Activated CD4-positive, alpha-beta T cell treated with anti-CD3 and anti-CD28 coated beads, Interleukin-2, amount 10 ng/mL, durations not matched to agents 24 days and 14 days (primary cell): ENCODE measurements at places on chromosomes 4 and X. TPM values are rescaled to one million over a fixed set of nuclear protein-coding genes. Genes with fewer than 3 reads are reported as not detected.
A peak's percentile ranks its signal among the peaks of the same experiment; 100 is the strongest.

GRCh38 chrX:96861218-96861617 is 22.5 kb upstream of the RPA4 start:
- no peak for DNase-seq

GRCh38 chr4:139619644-139620043 is 46.0 kb upstream of the MGST2 start:
- peak; percentile 71 for DNase-seq

DNA sequence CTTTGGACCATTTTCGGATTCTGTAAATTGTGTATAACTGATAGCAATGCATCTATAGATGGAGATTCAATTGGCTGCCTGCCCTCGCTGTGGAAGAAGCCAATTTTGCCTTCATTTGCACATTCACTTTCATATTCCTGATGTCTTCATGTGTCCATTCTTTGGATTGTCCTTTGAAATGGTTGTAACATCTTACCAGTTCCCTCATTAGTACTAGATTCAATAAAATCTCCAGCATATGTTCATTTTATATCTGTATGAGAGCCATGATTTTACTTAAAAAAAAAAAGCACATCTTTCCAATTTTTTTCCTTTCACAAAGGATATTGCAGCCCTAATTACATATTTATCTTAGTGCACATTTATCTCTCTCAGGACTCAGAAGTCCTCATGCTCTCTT is 61.7 kb downstream of the BEND2 start:
- no peak for DNase-seq

- DNase-seq, result no peak
Observed at GRCh38 chr4:4582653-4583052, 40.8 kb upstream of the STX18 start.

DNA sequence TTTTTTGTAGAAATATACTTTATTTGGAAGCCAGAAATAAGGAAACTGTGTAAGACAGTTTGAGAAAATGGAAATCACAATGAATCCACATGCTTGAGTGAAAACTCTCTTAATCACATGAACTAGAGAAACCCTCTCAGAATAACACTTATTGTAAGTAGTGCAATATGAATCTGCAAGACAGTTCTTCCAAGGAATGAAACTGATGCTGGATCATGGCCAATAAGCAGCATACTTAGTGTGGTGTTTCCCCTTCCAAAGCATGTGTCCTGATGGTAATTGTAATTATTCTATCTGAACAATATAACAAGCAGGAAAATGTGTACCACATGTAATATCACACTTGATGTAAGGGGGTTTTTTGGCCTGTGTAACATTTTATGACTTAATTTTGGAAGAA is 1870.5 kb upstream of the TENM3 start:
- DNase-seq, result no peak

- DNase-seq, result no peak
Observed at GRCh38 chrX:56882581-56882980, 112.8 kb downstream of the SPIN3 start.

DNA sequence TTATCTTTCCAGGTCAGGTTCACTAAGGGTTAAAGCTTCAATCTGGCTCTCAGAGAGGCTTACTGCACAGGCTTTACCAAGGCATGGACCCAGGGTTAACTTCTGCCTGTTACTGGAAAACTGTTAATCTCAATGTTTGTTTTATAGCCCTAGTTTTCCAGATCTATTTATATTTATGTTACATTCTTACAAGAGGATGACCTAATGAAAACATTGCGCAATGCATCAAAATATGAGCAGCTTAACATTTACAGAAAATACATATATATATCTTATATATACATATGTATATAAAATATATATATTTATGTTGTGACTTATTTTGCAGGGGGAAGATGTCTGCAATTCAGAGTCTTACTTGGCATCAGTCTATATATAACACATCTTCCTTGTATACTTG is 112.3 kb downstream of the PCDH19 start:
- DNase-seq, result no peak

DNA sequence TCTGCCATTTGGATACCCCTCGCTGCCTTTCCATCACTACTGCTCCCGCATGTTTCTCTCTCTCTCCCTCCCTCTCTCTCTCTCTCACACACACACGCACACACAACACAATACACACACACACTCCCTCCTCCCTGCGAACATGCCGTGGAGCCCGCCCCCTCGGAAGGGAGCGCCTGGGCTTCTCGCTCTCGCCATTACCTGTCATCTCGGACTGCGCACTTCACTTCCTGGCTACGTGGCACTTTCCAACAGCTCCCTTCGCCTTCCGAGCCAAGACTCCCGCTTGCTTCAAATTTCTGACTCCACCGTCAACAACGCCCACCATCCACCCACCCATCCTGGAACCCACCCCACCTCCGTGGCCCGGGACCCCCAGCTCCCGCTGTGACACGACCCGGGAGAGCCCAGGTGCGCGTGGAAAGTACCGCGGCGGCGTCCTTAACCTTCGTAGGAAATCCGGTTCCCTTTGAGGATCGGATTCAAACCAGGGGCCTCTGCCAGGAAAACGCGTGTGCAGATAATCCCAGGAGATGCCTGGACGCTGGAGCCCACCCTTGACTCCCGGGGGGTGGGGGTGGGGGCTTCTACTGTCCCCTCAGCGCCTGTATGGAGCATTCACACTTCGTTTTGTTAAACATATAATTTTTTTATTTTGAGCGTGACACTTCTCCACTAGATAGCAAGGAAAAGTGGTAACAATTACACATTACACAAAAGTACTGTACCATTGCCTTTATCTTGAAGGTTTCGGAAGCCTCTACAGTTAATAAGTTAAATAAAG is 12.5 kb downstream of the ARX start:
- DNase-seq, result peak; percentile 57

DNA sequence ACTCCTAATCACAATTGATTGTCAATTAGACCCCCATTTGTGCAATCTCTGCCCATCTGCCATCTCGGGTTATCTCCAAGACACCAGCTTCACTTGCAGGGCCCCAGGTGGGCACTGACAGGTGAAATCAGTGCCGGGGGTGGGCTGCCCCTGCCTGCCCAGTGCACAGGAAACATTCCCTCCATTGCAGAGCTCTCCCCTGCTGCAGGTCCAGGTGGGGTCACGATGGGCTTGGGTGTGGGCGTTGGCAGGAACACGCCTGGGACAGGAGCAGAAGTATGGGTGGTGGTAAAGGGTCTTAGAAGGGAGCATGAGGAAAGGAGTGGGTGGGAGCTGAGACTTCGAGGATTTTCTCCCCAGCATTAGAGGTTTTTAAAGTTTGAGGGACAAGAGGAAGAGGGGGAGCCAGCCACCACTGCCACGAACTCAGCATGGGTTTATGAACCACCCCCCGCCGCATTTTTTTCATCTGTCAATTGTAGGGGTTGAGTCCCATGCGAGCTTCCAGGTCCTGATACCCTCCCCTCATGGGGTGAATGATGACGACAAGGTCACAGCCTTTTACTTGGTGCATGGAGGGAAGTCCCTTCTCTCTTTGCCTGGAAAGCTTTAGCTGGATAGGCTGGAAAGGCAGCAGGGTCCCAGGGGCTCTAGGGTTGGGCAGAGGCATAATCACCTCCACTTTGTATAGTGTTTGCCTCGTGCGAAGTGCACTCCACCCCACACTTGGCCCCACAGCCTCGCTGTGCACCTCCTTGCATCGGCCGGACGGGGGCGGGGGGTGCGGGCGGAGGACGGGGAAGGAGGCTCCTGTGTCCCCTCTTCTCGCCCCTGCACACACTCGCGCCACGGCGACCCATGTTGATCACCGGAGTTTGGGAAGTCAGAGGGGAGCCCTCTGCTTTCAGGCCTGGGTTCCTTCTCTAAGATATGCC is 3.5 kb upstream of the NKX1-1 start:
- DNase-seq, result peak; percentile 46

- DNase-seq, result no peak
Observed at GRCh38 chrX:11053351-11053750, 57.8 kb upstream of the HCCS start.

- DNase-seq, result no peak
Observed at GRCh38 chrX:21675931-21676330, 17.8 kb upstream of the KLHL34 start.

DNA sequence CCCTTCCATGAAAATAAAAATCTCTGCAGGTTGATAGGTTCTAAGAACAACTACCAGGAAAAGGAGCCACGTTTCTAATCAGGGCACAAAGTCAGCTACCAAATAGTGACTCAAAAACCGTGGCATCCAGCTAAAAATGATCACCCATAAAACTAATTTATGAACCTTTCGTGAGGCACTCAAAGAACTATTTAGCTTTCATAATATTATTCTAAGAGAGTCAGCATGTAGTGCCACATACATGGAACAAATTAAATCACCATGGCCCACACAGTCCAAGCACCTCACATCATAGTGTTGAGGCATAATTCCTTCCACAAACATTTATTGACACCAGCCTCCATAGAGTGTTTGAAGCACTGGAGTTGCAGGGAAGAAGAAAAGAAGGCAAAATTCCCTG is 252.0 kb upstream of the PPARGC1A start:
- no peak for DNase-seq

- no peak for DNase-seq
Observed at GRCh38 chr4:64889906-64890610, 480.8 kb upstream of the TECRL start.

GRCh38 chrX:123749643-123750042 is 16.8 kb upstream of the THOC2 start:
- DNase-seq, result no peak

- no peak for DNase-seq
Observed at GRCh38 chr4:173609158-173609557, 79.1 kb upstream of the HAND2 start.

- no peak for DNase-seq
Observed at GRCh38 chr4:832536-832935, 6.6 kb upstream of the CPLX1 start.

GRCh38 chr4:47641755-47642154 is 156.7 kb downstream of the ATP10D start:
- no peak for DNase-seq

GRCh38 chr4:46270986-46271596 is 118.8 kb downstream of the GABRA2 start:
- DNase-seq, result no peak

GRCh38 chr4:17781300-17782287 is at the start of gene FAM184B:
Gene FAM184B (minus strand): TSS chr4:17781621. CDS start chr4:17781299, 322 bp downstream.
- DNase-seq, result no peak

DNA sequence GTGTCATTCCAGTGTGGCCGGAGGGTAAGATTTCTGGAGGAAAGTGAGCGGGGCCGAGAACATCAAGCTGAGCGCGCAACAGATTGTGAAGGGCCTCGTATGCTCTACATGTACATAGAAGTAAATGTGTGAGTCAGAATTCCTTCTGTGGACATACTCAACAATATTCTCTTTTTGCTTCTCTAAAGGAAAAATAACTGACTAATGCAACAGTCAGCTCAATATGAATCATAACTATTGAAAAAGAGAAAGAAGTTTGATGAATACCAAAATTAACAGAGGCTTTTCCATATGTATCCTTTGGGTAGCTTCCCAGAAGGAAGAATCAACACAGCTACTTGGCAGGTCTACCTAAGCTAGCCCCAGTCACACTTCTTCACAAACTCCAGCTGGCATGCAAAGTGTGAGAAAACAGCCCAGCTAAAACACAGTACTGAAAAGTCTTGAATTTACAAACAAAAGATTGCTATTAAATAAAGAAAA is 87.5 kb upstream of the ZFP42 start:
- DNase-seq, result no peak

GRCh38 chr4:17526695-17527477 is 11.9 kb downstream of the CLRN2 start:
- DNase-seq, result no peak

GRCh38 chrX:118637997-118638396 is 89.4 kb upstream of the IL13RA1 start:
- DNase-seq, result no peak

- no peak for DNase-seq
Observed at GRCh38 chr4:186771624-186772023, 48.0 kb upstream of the FAT1 start.

- no peak for DNase-seq
Observed at GRCh38 chr4:7206385-7206784, 14.0 kb downstream of the SORCS2 start.

DNA sequence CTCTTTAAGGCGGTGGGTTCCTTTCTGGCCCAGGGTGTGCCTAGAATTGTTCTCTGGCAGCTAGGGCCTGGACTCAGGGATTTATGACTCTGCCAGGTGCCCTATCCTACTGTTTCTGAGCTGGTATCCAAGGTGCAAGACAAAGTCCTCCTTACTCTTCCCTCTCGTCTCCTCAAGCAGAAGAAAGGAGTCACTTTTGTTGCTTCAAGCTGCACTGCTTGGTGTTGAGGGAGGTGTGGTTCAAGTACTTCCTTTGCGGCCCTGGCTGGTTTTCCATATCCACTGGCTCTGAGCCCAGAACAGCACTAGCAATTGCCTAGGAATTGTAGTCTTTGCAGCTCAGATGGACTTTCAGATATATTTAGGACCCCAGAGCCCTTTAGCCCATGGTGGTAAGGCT is 39.3 kb downstream of the RTL3 start:
- DNase-seq, result no peak

DNA sequence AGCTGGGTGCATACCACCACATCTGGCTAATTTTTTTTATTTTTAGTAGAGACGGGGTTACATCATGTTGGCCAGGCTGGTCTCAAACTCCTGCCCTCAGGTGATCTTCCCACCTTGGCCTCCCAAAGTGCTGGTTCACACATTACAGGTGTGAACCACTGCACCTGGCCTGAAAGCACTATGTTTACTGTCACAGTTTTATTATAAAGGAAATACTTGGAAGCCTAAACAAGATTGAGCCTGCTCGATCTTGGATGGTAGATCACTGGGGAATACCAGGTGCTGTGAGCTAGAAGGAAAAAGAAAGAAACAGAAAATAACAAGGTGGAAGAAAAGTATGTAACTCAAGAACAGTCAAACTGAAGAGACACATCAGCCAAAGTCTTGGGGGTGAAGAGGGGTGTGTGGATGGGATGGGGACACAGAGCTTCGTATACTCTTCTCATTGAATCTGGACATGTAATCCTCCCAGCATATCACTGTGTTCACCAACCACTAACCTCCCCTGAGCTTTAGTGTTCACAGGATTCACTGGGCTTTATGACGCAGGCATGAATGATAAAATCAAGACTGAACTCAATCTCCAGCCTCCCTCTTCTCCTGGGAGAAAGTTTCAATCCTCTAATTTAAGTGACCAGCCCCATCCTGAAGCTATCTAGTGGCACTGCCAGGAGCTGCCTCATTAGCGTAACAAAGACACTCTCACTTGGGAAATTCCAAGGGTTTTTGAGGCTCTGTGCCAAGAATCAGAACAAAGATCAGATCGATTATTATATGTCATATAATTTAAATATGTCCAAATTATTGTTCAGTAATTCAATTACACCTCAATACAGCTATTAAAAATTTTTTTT is 40.9 kb downstream of the PDS5A start:
- no peak for DNase-seq

- DNase-seq, result no peak
Observed at GRCh38 chr4:29079260-29079659, 1640.9 kb upstream of the PCDH7 start.

ADAMTS3 gene
- not detected in 2 replicates for total RNA-seq

SERTM2 gene
- not detected in 2 replicates for total RNA-seq

CXCL11 gene
- 0.54 TPM in 1 of 2 replicates, not detected in the other for total RNA-seq

ARAP2 gene
- total RNA-seq, result 45.3 and 45.4 TPM in 2 replicates

PCDH7 gene
- not detected in 2 replicates for total RNA-seq

SORCS2 gene
- 0.05 TPM in 1 of 2 replicates, not detected in the other for total RNA-seq

DUX4 gene
- total RNA-seq, result not detected in 2 replicates

SOWAHB gene
- not detected in 2 replicates for total RNA-seq
